K562 (cell line): ENCODE measurements at places on chromosomes 5 and 9. TPM values are rescaled to one million over a fixed set of nuclear protein-coding genes. Genes with fewer than 3 reads are reported as not detected.

PTPN3 gene
- polyA plus RNA-seq: not detected in 2 replicates

LCN15 gene
- polyA plus RNA-seq: 0.13 and 0.66 TPM in 2 replicates

PITX1 gene
- 58.7 and 64.6 TPM in 2 replicates for polyA plus RNA-seq

POLR1E gene
- polyA plus RNA-seq: 74.4 and 85.6 TPM in 2 replicates

MARCOL gene
- polyA plus RNA-seq: not detected in 2 replicates

INSYN2B gene
- not detected in 2 replicates for polyA plus RNA-seq

PPP3R2 gene
- polyA plus RNA-seq: not detected in 2 replicates
